ENCODE measurements at places on chromosomes 12 and 14.
A peak's percentile ranks its signal among the peaks of the same experiment; 100 is the strongest.

- no peak for DNase-seq
Measured at GRCh38 chr14:95410838-95411237, 91.1 kb upstream of the CLMN start.

DNA sequence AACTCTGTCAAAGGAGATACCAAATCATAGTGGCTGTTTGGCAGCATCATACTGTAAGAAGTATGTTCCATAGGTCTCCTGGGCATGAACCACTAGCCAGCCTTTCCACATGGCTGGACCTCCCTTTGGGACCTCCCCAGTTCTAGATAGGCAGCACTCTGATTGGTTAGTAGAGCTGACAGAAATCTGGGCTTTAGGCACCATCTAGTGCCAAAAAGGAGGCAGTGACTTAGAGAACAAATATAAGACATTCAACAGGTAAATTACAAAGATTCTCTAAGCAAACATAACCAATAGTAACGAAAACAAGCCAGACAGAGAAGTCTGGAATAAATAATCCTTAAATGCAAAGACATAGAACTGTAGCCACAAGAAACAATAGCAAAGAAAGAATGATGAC is 148.0 kb upstream of the PDE3A start:
- no peak for DNase-seq

DNA sequence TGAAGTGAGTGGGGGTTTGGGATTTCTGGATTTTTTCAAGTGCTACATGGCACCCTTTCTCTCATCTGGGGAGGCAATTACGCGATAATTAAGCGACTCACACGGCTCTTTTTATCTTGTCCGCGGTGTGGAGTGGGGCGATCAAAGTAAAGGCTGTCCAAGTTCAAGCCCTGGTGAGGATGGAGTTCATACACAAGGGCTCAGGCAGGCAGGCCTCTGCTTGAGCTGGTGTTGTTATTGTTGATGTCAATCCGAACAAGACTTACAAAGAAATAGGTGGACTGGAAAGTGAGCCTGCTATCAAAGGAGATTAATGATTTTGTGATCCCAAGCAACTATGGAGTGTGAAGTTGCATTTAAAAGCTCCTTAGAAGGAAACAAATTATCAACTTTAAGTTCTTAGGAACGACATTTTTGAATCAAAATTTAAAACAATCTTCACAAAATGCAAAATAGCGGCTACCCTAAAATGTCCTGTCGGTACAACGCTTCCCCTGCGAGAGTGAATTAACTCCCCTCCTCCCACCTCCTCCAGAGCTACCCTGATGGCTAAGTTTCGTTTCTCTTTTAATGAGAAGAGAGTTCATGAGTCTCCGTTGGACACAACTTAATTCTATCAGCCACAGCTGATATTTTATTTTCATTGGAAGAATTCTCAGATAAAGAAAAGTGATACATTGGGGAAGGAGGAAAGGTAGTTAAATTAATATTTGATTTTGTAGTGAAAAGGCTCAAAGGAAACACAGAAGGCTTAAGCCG is 5.9 kb downstream of the FOXA1 start:
- no peak for DNase-seq

DNA sequence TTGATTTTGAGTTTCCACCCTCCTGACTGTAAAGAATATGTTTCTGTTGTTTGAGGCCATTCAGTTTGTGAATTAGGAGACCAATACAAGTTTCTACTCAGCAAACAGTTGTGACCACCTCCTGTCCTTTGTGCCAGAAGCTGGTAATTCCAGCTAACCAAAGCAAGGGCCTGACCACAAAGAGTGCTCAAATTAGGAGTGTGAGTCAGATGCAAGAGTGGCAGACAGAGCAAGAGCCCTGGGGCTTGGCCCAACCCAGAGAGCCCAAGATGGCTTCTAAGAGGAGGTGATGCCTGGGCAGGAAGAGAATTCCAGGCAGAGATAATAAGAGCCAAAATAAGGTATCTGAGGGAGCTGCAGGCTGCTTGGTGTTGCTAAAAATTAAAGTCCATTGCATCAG is 77.7 kb upstream of the C14orf132 start:
- no peak for DNase-seq

GRCh38 chr12:58504143-58504938 is 416.0 kb downstream of the LRIG3 start:
- DNase-seq, result no peak

GRCh38 chr14:34478261-34478660 is 16.2 kb upstream of the SPTSSA start:
- DNase-seq, result no peak

- no peak for DNase-seq
Measured at GRCh38 chr14:76067536-76067935, 82.0 kb downstream of the IFT43 start.

DNA sequence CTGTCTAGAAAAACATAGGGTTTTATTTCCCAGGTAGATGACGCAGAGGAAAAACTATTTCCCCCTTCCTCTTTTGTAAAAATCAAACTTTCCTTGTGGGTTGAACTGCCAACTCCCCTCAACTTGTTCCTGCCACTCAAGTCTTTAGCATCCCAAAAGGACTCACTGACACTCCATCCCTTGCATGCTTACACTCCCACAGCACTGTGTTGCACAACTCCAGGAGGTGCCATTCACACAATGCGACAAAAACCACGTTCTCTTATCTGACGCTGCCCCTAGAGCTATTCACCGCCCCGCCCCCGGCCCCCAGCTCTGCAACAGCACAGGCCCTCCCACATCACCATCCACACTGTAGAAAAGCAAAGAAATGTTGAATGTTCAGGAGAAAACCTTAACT is 16.9 kb upstream of the STON2 start:
- DNase-seq, result no peak

DNA sequence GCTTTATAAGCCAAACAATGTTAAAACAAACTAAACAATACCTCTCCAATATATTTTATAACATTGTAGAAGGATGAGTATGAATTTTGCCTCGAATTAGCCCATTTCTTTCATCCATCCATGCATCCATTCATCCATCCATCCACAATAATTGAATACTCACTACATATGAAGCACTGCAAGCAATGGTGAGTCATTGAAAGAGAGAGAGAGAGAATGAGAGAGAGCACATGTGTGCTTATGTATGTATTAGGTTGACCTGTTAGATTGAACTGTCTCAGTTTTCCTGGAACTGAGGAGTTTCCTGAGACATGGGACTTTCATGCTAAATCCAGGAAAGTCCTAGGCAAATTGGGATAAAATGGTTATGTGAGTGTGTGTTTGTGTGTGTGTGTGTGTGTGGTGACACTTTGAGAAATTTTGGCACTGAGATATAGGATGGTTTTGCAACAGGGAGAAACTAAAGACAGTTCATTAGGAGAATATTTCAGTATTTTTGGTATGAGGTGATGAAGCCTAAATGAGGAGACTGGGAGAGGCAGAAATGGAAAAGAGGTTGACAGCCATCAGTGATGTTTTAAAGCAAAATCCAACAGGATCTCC is 98.4 kb downstream of the C12orf75 start:
- DNase-seq, result no peak

- DNase-seq, result no peak
Measured at GRCh38 chr12:29510591-29511185, 13.2 kb upstream of the OVCH1 start.

- no peak for DNase-seq
Measured at GRCh38 chr12:68405343-68405781, 73.2 kb upstream of the MDM1 start.

GRCh38 chr14:96197969-96198368 is 6.7 kb upstream of the BDKRB2 start:
- DNase-seq, result no peak

- no peak for DNase-seq
Measured at GRCh38 chr12:79415746-79416435, 274.9 kb downstream of the PAWR start.

DNA sequence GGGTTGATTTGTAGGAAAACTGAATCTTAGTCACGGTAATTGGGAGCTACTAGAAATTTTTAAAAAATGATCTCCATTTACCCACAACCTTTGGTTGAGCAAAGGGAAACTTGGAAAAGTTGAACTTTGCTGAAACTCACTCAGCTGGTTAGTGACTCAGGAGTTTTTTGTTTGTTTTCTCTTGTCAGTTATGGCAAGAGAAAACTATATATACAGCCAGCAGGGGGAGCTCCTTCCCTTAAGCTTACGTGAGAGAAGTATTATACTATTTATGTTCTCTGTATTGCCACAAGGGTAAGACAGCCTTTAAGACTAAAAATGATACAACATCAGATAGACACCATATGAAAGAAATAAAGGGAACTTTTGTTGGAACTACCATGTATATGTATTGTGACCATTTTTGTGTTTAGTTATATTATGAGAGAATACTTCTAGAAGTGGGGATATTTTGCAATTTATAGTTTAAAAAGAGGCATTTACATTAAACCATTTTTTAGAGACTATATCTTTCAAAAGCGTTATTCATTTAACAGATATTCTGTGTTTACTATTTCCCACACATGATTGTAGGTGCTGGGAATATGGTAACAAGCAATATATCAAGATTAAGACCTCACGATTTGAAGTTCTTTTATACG is 28.1 kb upstream of the TBC1D30 start:
- DNase-seq, result peak; percentile 52

DNA sequence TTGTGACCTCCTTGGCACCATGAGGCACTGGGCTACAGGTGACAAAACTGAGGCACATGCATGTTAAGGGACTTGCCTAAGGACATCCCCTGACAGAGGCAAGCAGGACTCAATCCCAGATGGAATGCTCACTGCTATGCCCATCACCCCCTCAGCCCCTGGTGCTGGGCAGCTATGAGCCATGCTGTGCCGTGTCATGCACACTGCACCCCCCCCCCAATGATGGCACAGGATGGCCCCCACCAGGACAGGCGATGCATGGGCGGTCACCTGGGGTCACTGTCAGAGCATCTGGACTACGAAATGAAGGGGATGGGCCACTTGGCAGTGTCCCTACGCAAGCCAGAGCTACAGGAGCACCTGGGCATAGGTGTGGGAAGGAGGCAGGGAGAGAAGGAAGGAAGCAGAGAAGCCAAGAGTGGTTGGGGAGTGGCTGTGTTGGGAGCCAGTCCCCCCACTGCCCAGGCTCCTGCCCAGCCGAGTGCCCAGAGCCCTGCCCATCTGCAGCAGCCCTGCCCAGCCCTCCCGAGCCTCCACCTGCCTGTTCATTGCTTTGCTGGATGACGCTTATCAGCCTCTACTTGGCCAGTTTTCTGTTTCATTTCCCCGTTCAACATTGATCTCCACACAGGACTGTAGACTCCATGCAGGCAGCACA is 84.9 kb upstream of the DIO3 start:
- DNase-seq, result no peak

GRCh38 chr14:69023035-69023434 is 43.9 kb upstream of the ACTN1 start:
- DNase-seq, result no peak

- no peak for DNase-seq
Measured at GRCh38 chr12:76311796-76312195, 36.4 kb downstream of the BBS10 start.

GRCh38 chr14:101008196-101008595 is 104.7 kb upstream of the RTL1 start:
- no peak for DNase-seq

DNA sequence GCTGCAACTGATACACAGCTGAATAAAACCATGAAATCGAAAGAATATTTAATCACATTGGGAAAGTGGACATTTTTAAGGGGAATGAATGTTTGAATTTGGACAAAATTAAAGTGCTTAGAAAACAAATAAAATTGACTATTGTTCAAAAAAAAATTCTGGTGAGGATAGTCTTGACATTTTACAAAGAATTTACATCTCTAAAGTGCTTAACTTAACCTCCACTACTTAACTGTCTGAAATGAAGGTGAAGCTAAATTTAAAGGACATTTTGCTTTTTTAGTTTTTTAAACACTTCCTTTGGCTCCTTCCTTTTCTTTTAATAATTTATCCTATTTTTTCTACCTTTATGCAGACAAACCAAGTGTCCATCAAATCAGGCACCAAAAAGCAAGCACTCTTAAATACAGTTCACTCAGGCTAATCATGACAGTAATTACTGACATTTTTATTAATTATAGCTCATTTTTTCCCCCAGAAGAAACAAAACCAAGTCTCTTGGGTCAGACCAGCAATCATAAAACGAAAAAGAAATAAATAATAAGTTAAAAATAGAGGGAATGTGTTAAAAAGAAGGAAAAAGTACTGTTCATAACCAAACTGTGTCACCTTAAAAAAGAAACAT is 5.7 kb upstream of the CCND2 start:
- no peak for DNase-seq

GRCh38 chr14:56659964-56660551 is 80.5 kb downstream of the TMEM260 start:
- DNase-seq, result no peak

DNA sequence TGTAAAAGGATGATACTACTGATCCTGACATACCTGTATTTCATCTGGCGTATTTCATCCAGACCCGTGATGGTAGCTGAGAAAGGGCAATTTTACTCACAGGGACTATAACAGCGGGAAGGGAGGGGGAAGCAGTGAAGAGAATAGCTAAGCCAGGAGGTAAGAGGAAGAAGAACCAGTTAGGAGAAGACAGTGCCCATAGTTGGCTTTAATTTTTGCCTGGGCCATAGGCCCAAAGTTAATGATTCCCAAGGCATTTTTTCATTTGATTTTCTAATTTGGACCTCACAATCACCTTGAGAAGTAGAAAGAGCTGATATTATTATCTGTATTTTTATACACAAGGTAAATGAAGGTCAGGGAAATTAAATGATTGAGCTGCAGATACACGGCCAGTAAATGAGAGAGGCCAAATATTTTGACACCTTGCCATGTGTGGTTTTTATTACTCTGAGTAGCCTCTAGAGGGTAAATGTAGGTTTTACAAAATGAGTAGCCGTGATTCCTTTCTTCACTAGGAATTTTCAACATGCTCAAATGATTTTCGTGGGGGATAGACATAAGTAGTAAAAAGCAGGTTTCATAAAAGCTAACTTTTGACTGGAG is 382.2 kb downstream of the FUT8 start:
- no peak for DNase-seq

DNA sequence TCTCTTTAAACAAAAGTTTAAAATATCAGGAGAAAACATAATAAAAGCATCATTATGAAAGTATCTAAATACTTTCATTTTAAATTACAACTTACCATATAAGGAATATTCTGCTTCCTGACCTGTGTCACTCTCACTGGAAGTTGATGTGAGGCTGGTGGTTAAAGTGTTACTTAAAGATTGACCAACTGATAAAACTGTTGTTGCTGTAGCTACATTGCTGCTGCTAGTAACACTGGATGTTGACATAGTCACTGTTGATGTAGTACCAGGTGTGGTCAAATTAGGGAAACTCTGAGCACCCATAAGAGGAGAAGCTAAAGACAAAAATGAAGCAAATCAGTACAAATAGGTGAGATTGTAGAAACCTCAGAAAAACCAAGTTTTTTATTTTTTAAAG is 79.9 kb downstream of the HECTD1 start:
- DNase-seq, result peak; percentile 89

- DNase-seq, result no peak
Measured at GRCh38 chr12:132327336-132328171, 1.8 kb downstream of the GALNT9 start.

GRCh38 chr12:124786061-124786964 is 77.4 kb downstream of the SCARB1 start:
- no peak for DNase-seq

- DNase-seq, result no peak
Measured at GRCh38 chr14:94476023-94476422, at the start of gene SERPINA9. SERPINA9 (minus strand) TSS chr14:94476197; CDS start chr14:94469840, 6,357 bp downstream.

- no peak for DNase-seq
Measured at GRCh38 chr14:56482310-56482911, 97.2 kb upstream of the TMEM260 start.

- no peak for DNase-seq
Measured at GRCh38 chr14:95480887-95481226, 35.6 kb downstream of the SYNE3 start.

Data from central memory CD4-positive, alpha-beta T cell (primary cell).